GM19239 (cell line): ENCODE measurements at places on chromosomes 2 and 18.

- no peak for DNase-seq
Measured at GRCh38 chr2:36800381-36800780, 103.9 kb downstream of the VIT start.

DNA sequence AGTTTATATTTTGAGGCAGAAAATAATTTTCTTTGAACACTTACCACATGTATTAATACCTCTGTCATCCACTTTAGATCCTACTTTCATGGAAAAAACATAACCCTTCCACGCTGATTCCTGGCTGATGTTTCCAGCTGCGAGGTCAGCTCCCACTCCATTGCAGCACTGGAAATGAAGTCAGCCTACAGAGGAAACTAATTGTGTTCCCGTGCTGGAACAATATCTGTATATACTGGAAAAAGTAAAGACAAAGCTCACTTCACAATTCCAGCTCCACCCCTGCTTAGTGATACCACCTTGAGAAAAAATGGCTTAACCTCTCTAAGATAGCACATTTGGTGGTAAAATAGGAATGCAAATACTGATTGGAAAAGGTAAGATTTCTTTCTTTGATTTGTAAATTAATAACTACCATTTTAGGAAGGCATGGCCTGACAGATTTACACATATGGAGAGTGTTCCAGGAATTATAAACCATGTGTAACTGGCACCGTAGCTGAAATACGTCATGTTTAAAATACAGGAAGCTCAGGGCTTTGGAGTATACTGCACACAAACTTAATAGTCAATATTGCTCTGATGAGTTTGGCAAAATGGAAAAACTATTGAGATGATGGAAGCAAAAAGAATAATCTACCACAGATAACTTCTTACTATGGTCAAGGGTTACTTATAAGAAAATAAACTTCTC is 90.0 kb downstream of the TRIB2 start:
- DNase-seq: no peak

- no peak for DNase-seq
Measured at GRCh38 chr18:78813936-78814710, 165.5 kb upstream of the SALL3 start.

GRCh38 chr18:70671889-70672565 is 383.2 kb downstream of the SOCS6 start:
- DNase-seq: no peak

DNA sequence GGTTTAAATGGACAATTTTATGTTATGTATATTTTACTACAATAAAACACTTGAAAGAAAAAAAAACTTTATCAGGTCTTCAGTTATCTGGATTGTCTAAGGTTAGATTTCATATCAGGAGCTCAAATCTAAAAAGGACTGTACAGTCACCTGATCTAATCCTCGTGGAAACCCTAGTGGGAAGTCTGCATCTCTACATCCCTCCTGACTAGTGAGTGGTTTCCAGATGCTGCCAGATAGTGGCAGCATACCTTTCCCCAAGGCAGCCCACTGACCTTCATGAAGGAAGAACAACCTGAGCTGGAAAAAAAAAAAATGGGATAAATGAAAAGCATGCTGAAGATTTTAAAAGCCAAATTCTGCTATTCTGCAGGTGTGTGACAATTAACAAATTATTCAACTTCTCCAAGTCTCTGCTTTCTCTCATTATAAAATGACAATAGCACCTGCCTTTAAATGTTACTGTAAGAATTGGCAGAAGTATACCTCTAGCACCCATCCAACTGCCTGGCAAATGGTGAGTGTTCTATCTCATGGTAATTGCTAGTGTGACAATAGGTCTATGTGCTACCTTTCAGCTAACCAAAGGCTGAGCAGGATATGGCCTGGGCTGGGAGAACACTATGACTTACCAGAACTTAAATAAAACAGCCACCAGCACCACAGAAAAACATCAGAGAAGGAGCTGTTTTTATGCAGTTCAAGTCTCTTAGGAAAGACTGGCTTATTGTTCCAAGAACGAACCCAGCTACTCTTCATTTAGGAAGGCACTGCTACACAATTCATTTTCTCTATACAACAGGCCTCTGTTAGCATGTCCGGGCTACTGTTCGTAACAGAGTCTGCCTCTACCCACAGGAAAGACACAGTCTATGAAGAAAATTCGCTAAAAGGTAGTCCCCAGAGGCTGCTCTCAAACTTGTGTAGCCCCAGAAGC is 8.6 kb downstream of the CLASP1 start:
- DNase-seq: no peak

- DNase-seq: no peak
Measured at GRCh38 chr2:171762879-171763573, 75.8 kb downstream of the DYNC1I2 start.

DNA sequence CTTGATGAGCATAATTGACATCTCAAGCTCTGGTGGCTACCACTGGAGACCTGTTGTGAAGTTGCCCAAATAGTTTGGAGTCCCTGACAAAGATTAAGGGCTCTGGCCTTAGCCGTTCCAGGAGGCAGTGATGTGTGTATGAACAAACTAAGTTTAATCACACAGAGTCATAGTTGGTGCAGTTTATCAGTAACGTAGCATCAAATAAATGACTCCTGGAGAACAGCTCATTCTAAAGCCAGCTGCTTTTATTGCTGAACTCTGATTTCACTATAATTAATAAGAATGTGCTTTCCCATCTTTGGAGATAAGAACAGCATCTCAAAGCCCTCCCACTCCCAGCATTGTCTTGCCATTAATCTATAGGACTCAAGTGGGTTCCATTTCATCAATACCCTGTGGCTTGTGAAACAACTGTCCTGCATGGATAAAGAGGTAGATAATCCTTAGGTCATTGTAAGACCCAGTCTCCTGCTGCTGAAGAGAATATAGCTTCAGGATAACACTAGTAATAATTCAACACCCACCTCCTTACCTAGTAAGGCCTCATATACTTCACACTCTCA is 211.4 kb upstream of the THUMPD2 start:
- DNase-seq: no peak

DNA sequence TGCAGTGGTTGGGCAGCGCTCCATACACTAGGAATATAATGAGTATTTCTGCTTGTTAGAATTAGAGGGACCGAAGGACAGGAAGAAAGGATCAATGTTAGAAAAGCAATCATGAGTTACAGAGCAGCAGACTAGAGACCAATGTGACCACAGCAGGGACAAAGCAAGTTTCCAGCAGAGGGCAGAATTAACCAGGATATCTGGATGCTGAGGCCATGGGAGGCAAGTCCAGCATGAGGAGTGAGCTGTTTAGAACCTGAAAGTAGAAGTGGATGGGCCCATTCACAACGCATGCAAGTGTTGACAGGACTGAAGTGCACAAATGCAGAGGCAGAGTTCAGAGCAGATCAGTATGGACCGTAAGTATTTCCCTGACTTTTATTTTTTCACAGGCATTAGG is 910.4 kb upstream of the GYPC start:
- no peak for DNase-seq

GRCh38 chr2:205527801-205528200 is 154.5 kb upstream of the NRP2 start:
- no peak for DNase-seq

- DNase-seq: no peak
Measured at GRCh38 chr2:217863883-217864282, 138.9 kb downstream of the TNS1 start.

- DNase-seq: peak; percentile 17
Measured at GRCh38 chr2:46657042-46657504, 177.7 kb downstream of the TMEM247 start.
